ENCODE measurements at places on chromosomes 12 and 14. TPM values are rescaled to one million over a fixed set of nuclear protein-coding genes. Genes with fewer than 3 reads are reported as not detected.

Gene PDE3A
- total RNA-seq = 171 TPM

- no peak for DNase-seq
These were observed 15.0 kb downstream of the G2E3 start for GRCh38 chr14:30573966-30574365.

DNA sequence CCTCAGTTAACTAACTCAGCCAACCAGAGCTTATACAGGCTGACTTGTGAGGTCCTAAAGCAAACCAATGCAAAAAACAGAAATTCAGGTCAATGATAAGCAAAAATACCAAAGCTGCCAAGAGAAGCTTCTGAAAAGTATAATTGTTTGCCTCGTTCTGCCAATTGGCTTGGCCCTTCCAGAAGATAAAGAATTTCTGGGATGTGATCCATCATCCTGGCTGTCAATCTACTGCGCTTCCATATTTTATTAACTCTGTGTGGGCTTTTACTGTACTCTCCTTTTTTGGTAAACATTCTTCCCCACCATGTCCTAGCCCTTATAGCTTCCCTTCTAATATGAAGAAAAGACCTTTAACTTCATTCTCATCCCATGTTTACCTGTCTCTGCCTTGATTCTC lies 387.9 kb downstream of the TMEM117 start:
- DNase-seq = no peak

DNA sequence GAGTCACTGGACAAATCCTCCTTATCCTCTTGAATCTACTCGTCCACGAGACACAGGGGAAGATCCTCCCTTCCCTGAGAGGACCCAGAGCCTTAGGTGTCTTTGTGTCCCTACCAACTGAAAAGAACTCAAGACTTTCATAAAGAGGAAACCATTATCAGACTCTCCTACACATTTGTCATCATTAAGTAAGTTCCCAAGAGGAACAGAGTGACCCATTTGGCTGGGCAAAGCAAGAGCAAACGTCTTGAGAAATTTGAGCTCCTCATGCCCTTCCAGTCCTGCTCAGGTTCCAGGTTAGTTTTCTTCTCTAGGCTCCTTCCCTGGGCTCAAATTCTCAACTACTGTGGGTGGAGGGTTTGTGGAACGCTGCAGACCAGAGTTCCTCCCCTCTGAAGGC lies 5.7 kb downstream of the MLF2 start:
- DNase-seq = no peak

Gene ZBTB1
- 23.7 TPM for total RNA-seq

DNA sequence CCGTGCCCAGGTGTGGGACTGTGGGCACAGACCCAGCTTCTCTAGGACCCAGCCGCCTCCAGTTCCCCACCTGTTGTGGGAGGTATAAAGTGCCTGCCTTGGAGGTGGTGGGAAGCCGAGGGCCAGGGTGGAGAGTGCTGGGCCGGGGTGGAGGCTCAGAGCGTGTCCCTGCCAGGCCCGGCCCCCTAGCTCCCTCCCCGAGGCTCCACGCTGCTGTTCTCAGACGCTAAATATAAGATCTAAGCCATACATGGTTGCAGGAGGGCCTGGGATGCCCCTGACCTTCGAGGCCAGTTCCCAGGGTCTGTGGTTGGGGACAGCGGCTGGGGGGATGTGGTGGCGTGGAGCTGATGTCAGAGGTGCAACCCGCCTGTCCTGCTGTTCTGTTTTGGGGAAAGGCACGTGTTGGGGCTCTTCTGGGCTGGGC lies 10.8 kb downstream of the INF2 start:
- no peak for DNase-seq

DNA sequence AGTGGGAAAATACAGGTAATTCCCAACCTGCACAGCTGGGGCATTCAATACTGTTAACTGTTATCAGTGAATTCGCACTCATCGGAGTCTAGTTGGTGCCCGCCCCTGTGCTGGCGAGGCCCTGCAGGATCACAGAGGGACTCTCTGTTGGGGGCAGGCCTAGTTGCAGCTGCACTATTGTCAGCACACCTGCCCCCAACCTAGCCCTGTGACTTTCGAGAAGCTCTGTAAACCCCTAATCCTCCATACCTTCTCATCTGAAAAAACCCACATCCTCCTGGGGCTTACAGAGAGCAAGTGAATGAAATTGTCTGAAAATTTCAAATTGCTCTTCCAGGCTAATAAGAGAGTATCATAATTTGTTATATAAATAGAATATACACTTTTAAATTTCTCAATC lies 132.2 kb upstream of the NUDT4 start:
- DNase-seq = no peak

Gene TTC9
- total RNA-seq = 0.67 TPM

Gene PROX2
- not detected for total RNA-seq

- no peak for DNase-seq
These were observed 120.3 kb upstream of the BCAT1 start for GRCh38 chr12:25069224-25069623.

Gene STON2
- 9.3 TPM for total RNA-seq

Gene OTUB2
- 0.52 TPM for total RNA-seq

Gene PPP1R36
- not detected for total RNA-seq

DNA sequence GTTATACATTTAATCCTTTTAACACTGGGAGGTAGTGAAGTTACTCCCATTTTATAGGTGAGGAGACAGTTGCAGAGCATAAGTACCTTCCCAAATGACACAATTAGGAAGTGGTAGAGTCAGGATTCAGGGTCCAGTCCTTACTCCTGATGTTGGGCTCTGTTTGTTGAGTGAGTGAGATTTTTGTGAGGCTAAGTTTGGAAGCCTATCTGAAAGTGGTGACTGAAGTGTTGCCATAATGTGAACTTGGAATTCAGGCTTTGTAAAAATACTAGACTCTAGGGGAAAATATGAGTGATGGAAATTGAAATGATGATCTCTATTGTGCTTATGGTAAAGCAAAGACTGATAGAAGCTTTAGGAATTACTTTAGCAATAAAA lies 2.2 kb downstream of the NUDT4 start:
- no peak for DNase-seq

DNA sequence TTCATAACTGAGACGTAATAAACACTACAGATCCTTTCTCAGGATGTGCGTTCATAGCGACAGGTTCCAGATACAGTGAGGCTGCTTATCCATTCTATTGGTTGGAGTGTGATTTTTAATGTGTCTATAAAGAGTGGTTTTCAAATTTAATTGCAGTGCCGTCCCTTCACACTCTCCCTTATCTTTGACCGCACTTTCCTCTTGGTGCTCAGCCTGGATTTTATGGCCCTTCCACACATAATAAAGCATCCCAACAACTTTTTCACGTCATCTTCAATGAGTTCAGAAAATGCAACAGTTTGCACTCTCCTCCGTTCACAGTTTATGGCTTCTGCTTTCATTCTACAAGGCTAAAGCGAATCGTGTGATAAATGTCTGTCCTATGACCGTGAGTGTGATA lies 1209.9 kb downstream of the BCL11B start:
- DNase-seq = no peak

Gene TAS2R13
- total RNA-seq = 0.30 TPM

DNA sequence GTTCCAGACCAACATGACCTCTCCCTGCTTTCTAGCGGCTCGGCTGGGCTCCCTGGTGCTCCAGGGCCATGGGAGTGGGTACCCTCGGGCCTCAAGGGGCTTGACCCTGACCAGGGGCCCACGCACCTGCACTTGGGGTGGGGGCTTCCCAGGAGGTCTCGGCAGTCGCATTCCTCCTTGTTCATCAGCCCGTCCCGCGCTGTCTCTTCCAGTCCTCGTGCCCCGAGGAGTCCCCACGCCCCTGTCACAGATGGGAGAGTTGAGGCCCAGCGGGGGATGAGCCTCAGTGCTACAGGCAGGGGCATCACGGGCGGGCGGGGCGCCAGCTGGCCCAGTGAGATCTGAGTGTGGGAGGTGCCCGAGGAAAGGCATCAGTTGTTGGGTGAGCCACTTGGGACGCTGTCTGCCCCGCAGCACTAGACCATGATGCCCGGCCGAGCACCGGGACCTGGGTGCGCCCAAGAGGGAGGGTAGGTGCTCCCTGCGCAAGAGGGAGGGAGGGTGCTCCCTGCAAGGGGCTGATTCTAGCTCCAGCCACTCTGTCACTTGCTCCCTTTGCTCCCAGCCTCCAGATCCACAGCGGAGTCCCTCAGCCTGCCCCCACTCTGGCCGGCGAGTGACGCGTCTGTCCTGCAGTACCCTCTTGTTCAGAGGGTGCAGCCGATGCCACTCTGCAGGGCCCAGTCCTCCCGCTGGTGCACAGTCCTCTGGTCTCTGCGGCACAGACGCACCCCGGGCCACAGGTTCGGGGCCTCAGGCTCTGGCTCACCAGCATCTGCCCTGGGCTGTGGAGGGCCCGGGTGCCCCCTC lies 23.8 kb downstream of the MMP17 start:
- no peak for DNase-seq

Gene FSCB
- not detected for total RNA-seq

Gene TOMM20L
- not detected for total RNA-seq

DNA sequence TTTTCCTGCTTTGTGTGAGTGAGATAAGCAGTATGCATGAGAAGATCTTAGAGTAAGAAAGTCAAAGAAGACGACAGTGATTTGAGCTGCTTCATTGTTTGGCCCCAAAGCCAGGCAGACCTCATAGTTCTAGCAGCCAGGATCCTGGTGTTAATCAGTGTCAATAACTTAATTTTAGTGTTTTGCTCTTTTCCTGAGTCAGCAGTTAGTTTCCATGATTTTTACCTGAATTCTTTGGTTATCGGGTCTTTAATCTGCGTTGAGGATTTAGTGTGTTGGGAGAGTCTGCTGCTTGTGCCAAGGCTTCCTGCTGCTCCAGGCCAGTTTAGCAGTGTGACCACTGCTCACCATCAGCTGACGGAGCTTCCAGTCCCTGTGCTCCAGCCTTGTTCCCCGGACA lies 241.6 kb upstream of the SOX5 start:
- DNase-seq = no peak

Gene RBP5
- 0.89 TPM for total RNA-seq

Gene NYNRIN
- 7.3 TPM for total RNA-seq

Gene TAS2R7
- total RNA-seq = not detected
